ENCODE measurements at places on chromosomes 4 and X.

GRCh38 chr4:145440292-145441007, 41.2 kb upstream of the SMAD1 start:
- no peak for DNase-seq

DNA sequence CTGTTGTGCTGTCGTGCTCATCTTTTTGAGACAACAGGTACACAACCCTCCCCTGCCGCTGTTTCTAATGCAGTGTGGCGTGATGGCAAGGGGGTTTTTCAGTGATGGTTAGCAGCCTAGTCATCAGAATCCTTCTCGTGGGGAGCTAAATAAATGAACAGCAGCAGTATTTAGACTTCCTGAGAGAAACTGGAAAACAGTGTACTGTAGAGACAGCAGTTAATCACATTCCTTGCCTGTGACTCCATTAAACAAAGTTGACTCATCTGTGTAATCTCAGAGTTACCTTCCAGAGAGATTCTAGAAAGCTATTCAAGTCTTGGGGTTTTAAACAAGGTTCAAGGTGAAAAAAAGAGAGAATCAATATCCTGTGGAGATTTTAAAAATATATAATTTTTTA, 1753.2 kb upstream of the PCDH7 start:
- no peak for DNase-seq

DNA sequence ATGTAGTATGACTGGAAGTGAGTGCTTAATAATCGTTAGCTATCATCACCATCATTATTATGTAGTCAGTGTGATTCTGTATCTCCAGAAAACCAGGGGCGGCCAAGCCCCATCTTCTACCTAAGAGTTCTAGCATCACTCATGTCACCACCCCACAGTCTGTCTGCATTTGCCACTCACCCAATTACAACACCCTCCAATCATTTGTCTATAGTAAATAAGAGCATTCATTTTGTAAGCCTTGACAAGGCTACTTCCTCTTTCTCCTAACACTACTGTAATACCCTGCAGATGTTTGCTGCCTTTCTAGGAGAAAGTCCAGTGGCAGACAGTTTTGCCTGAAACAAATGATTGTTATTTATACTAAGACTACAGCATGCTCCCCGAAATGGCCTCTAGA, 15.8 kb upstream of the IL21 start:
- no peak for DNase-seq

DNA sequence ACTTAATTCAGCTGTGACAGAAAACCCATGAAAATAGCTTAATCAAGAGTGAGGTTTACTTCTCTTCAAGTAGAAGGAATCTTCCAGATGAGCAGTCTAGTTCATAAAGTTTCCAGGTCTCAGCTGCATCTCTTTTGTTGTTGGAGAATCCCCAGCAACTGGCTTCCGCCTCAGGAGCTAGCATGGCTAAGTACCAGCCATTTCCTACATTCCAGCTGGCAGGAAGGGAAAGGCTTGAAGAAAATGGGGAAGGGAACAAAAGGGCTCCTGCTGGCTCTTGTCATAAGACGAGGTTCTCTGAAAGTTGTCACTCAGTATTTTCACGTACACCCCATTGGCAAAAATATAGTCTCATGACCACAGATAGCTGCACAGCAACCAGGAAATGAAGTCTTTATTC, 27.3 kb upstream of the TRIM2 start:
- no peak for DNase-seq

All from mucosa of gallbladder (tissue), 1 donor.